ENCODE measurements at places on chromosomes 5 and 9.

GRCh38 chr5:177134697-177135225, 1.2 kb downstream of the NSD1 start:
- peak; percentile 13 for DNase-seq

DNA sequence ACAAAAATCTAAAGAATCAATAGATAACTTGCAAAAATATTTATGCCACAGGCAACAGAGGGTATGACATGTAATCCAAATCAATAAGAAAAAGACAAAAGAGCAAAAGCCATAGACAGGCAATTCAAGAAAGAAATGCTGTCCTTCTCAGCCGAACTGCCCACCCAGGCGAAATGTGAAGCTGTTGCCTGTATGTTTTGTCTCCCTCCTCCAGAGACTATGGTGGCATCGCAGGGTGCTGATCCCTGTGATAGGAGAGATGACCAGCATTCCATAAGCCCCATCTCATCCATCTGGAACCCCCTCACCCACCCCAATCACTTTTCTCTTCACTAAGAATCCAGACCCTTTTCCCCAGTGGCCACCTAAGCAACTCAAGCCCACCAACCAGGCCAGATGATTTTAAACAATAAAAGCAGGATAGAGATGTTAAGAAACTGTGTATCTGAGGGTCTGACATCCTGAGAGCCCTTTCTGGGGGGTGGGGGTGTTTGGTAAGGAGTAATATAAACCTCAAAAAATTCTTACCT, 5.3 kb upstream of the ACSL6 start:
- no peak for DNase-seq

DNA sequence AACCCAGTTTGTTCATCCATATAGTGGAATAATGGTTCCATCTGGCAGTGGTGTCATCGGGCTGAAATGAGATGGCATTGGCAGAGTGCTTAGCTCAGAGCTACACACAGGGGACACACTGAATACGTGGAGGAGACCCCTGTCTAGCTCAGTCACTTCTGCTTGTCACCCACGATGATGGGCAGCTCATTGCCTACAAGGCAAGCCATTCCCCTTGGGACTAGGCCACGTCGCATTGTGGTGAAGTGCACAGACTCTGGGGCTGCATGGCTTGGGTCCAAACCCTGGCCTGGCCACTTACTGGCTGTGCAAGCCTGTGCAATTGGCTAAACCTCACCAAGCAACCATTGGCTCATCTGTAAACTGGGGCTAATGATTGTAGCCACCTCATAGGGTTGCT, 3.2 kb upstream of the FBP1 start:
- DNase-seq: no peak

GRCh38 chr9:124263800-124264426, 6.2 kb downstream of the NEK6 start:
- DNase-seq: no peak

GRCh38 chr9:35935261-35935660, 22.7 kb downstream of the OR2S2 start:
- no peak for DNase-seq

DNA sequence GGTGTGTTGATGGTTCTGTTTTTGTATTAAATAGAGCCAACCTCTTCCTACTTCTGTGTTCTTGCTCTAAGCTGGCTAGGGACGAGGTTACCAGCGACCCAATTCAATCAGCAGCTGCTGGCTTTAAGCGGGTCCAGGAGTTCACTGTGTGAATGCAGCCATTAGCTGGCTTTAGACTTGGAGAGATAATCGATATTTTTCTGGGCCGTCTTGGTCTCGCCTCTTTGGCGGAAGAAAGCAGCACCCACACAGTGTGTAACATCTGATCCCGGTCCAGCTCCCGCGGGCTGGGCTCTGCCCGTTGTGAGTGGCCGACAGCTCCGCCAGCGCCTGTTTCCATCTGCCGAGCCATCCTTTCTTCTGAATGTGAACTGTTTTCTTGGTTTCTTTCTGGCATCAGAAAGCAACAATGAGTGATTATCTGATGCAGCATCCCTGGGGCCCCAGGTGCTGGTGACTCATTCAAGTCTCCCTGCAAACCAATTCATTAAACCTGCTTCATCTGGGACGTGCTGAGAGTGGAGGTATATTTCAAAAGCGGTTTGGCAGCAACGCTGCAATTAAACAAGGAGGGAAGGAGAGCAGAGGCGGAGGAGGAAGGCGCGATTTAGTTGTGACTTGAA, 90.8 kb upstream of the IRX4 start:
- DNase-seq: no peak

GRCh38 chr9:90830977-90831376, 29.4 kb downstream of the SYK start:
- no peak for DNase-seq

DNA sequence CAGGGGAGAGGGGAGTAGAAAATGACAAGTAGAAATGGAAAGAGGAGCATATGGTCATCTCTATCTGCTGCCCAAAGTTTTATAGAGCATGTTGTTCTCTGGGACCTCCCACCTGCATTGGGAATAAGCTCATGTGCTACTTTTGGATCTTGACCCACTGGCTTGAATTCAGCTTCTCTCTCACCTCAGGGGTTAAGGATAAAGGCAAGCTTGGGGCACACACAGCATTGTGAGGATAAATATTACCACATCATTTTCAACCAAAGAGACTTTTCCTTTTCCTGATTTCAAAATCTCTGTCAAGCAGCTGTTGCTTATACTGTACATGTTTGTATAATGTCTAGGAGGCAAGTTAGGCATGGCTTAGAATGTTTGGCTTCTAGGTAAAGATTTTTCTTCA, 16.6 kb downstream of the ATP10B start:
- DNase-seq: no peak

DNA sequence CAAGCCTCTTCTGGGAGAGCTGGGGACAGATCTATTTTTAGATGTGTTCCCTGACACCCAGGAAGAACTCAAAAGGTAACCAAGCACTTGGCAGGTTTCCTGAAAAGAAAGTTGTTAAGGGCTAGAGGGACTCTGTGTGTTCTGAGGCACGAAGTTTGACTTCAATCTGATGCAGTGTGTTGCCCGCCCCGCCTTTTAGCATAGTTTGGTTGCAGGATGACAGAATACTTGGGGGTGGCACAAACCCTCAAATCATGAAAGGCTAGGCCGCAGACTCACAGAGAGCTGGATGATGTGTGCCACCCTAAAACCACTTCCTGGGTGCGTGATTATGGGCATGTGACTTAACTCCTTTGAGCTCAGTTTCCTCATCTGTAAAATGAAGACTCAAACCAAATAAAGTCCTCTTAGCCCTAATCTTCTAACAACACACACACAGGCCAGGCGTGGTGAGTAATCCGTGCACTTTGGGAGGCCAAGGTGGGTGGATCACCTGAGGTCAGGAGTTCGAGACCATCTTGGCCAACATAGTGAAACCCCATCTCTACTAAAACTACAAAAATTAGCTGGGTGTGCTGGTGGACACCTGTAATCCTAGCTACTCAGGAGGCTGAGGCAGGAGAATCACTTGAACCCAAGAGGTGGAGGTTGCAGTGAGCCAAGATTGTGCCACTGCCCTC, 12.8 kb upstream of the NDFIP1 start:
- DNase-seq: no peak

DNA sequence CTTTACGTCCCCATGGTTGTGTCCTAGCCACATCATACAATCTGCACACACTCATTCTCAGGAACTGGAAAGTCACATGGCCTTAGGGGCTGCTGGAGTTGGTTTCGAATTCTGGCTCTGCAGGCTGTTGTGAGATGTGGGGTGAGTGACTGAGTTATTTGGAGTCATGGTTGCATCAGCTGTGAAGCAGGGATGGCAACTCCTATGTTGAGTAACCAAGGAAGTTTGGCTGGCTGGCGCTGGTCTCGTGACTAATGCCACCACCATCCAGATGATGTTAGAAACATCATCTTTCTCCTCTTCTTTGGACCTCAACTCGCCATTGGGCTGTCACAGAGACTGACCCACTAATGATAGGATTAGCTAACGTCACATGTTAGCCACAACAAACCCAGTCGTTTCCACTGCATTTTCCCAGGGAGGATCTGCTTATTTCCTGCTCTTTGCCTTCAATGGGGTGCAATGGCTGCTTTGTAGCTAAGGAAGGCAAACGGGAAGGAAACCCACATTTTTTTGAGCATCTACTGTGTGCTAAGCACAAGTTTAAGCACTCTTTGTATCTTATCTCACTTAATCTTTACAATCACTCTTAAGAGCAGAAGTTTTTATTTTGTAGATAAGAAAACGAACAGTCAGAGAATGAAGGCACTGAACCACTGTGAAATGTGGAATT, 78.1 kb upstream of the UBTD2 start:
- DNase-seq: peak; percentile 97

- no peak for DNase-seq
These were observed 109.1 kb upstream of the ELL2 start for GRCh38 chr5:96070622-96071225.

- DNase-seq: no peak
These were observed 37.4 kb downstream of the PHF2 start for GRCh38 chr9:93613791-93614190.

DNA sequence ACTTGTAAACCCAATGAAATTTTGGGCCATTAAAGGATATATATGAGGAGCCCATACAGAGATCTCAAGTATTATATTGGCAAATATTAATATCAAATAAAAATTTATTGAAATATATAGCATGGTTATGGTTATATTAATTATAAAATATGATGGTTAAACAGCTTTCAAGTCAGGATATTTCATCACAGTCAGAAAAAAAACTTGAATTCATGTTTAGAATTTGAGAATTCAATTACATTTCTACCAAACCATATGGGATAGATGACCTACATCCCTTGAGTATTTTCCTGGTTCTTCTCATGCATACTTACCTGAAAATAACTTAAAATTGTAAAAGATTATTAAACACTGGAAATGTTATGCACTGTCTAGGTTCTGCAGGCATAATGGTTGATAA, 956.1 kb upstream of the EDIL3 start:
- DNase-seq: no peak

- DNase-seq: no peak
These were observed 51.5 kb downstream of the PIK3R1 start for GRCh38 chr5:68267066-68267465.

- DNase-seq: no peak
These were observed 830 bp downstream of the ADAMTSL1 start for GRCh38 chr9:18474783-18475182.

DNA sequence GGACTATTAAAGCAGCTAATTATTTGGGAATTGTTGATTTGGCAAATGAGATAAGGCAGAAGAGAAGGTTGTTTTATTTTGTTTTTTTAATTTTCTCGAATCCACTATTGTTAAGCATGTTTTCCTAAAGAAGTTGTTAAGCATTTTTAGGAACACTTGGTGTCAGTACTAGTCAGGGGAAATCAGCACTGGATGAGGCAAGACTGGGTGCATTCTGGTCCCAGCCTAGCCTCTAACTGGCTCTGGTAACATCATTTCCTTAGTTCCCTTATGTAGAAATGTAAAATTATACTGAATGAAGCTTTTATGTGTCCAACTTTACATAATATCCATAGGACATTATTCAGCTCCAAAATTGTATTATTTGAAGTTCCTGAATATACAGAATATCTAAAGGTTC, 196.1 kb downstream of the PCSK5 start:
- no peak for DNase-seq

- no peak for DNase-seq
These were observed 355.4 kb upstream of the PDE4D start for GRCh38 chr5:60248901-60249300.

- DNase-seq: no peak
These were observed 56.1 kb downstream of the CFAP90 start for GRCh38 chr5:7794823-7795222.

DNA sequence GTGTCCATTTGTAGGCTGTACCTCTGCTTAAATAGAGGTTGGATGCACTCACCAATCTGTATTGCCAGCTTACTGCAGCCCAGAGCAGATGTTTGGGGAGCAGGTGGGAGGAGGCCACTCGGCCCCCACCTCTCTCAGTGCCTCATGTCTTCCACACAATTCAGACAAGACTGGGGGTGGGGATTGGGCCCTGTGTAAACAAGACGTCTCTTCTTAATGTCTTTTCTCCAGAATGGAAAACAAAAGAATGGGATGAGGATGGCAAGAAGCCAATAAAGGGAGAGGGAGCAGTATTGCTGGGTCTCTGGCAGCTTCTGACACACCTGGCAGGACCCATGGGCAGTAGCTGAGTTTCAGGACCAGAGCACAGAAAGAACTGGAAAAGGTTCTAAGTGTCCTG, 64.9 kb downstream of the SIL1 start:
- DNase-seq: no peak

- no peak for DNase-seq
These were observed 279.8 kb upstream of the TNC start for GRCh38 chr9:115397591-115398312.

- DNase-seq: no peak
These were observed 78.3 kb upstream of the LIFR start for GRCh38 chr5:38634568-38635369.

- DNase-seq: no peak
These were observed 544.4 kb downstream of the EFNA5 start for GRCh38 chr5:107126341-107126740.

GRCh38 chr5:157972579-157972978, 113.6 kb upstream of the CLINT1 start:
- DNase-seq: no peak

DNA sequence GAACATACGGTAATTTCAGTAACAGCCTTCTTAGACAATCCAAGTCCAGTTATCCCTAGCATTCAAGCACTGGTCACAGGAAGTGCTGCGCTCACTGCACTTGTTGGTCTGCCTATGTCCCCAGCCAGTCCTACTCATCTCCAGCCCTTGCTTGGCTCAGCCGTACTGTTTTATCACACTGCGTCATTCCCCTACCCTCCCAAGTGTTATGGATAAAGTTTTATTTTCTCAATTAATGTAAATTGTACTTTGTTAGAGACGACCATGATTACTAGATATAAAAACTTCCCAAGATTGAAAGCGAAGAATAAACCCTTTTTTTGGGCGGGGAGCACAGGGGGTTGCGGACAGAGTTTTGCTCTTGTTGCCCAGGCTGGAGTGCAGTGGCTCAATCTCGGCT, 49.6 kb downstream of the LHFPL2 start:
- DNase-seq: no peak

DNA sequence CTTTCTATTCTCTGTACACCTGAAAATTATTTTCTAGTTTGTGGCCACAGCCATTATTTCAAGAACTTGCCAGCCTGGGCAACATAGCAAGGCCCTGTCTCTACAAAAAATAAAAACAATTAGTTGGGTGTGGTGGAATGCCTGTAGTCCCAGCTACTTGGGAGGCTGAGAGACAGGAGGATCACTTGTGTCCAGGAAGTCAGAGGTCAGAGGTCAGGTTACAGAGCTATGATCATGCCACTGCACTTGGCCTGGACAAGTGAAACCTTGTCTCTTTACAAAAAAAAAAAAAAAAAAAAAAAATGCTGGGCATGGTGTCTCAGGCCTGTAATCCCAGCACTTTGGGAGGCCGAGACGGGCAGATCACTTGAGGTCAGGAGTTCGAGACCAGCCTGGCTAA, 58.3 kb downstream of the HMGCR start:
- no peak for DNase-seq

- DNase-seq: no peak
These were observed 84.0 kb upstream of the MIER3 start for GRCh38 chr5:57035955-57036354.

DNA sequence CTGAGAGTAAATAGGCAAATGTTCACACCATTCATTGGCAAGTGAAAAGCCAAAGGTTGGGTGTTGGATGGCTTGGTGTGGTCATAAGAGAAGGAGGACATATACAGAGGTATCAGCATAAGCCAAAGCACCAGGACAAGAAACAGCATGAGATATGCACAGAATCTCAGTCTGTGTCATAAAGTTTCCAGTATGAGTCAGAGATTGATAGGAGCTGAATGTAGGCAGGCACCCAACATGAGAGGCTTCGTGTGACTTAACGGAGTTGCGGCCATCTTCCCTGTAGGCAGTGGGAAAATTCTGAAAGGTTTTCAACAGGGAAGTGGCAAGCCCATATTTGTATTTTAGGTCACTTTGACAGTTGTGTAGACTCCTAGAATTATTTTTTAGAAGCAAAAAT, 54.5 kb downstream of the SNCAIP start:
- DNase-seq: no peak

Measured in RWPE2 (cell line).